AG10803 (cell line): ENCODE measurements at places on chromosomes 13 and 19.

- DNase-seq: no peak
Observed at GRCh38 chr13:89688918-89689317, 1658.6 kb upstream of the MIR17HG start.

- DNase-seq: no peak
Observed at GRCh38 chr19:51138549-51138979, 3.5 kb upstream of the SIGLEC7 start.

- no peak for DNase-seq
Observed at GRCh38 chr19:53055117-53055516, 10.6 kb downstream of the ERVV-2 start.

DNA sequence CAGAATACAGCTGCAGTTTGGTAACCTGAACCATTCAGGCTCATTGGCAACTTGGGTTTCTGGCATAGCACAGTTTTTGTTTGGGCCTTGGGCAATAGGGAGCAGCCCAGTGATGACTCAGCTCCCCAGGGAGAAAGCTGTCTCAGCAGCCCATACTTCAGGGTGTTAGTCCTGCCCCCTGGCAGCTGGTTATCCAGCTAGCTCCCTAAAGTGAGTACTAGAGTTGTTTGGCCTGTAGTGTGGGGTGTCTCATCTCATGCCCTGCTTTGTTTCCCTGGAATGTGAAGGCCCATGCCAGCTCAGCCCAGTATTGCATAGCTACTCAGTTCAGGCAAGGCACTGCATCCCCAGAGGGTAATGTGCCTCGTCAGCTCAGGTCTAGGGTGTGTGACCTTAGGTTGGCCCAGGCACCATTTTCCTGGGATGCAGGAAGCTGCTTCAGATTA, 18.2 kb upstream of the ZNF543 start:
- peak; percentile 98 for DNase-seq

- peak; percentile 68 for DNase-seq
Observed at GRCh38 chr19:37551129-37551993, 43.2 kb downstream of the ZNF571 start.

DNA sequence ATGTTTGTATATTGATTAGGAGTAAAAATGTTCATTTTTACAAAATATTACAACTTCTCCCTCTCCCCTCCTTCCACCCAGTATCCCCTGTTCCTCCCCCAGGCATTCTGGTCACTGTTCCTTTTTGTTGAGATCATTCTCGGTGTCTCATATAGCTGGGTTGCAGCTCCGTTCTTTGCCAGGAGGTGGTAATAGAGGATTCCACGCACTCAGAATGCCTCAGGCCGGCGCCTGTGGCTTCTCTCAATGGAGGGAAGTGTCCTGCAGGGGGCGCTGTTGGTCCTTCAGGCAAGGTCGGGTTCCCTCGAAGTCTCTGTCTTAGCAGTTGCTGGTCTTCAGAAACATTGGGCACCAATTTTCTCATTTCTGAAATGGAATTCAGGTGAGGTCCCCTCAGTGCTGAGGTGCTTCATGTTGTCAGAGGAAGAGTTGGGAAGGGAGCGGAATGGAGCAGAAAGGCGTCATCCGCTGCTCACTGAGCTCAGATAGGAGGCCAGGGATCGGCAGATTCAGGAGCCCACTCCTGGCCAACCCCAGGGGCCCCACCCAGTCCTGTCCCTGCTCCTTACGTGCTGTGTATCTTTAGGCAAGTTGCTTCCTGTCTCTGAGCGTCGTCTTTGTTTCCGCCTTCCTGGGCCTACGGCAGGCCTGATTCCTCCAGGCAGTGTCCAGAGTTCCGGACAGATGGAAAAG, 10.3 kb upstream of the GARIN5A start:
- DNase-seq: peak; percentile 11

DNA sequence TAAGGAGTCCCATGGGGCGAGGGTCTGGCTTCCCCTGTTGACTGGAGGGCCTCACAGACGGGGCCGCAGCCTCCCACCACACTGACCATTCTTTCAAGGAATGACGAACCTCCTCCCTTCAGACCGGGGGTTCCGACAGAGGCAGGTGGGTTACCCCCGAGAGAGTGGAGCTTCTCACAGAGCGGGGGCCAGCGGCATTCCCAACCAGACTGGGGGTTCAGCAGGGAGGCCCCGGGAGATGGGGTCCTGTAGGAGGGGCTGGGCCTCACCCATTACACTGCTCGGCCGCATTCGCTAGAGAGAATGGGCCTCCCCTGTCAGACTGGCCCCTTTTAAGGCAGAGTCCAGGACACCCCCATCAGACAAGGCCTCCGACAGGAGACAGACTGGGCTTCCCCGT, 15.6 kb upstream of the C2CD4C start:
- no peak for DNase-seq

DNA sequence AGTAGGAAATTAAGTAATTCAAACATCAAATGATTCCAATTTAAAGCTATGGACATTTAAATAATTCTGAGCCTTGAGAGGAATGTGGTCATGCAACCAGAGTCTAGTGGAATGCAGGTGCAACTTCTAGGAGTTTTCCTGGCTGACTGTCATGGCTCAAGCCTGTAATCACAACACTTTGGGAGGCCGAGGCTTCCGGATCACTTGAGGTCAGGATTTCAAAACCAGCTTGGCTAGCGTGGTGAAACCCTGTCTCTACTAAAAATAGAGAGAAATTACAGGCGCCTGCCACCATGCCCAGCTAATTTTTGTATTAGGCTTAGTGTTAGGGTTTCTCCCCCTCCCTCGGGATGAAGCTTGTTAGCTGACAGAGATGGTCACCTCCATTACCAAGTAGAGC, 6.4 kb downstream of the ZNF808 start:
- no peak for DNase-seq

DNA sequence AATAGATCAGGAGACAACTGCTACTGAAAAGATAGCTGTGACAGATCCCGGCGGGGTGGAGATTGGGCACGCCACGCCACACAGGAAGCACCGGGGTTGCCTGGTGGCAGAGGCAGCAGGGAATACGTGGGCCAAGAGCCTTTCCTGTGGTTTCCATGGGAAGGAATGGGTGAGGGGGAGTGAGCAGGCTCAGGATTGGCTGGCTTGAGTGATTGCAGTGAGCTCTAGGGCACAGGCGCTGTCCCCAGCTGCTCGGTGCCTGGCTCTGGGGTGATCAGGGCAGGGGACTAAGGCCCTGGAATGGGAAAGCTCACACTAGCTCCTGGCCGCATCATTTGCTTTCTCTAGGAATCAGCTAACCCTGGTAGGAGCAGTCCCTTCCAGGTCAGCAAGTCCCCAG, 166.1 kb downstream of the USP12 start:
- DNase-seq: peak; percentile 7

DNA sequence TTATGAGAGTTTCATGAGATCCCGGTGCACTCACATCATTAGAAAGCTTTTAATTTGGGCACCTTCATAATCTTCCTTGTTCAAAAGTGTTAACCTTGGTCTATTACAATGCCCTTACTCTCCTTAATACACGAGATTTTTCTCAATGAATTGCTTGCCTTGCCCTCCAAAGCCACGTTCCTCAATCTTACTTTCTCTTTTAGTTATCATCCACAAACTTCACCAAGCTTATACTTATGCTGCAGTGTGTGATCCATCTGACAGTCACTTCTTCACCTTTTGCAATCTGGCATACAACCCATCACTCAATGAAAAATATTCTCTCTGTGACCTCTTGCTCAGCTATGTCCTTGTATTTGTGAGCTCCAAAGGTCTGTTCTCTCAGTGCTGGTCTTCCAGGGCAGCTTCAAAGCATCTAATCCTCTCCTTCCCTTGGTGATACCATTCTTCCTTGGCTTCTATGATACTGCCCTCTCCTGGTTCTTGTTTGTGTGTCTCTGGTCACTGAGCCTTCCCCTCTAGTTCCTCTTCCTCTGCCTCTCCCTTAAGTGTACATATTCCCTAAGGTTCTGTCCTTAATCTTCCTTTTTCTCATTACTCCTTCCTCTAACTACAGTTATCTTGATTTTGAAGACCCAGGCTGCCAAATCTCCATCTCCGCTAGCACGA, 202.2 kb upstream of the STARD13 start:
- DNase-seq: peak; percentile 59

DNA sequence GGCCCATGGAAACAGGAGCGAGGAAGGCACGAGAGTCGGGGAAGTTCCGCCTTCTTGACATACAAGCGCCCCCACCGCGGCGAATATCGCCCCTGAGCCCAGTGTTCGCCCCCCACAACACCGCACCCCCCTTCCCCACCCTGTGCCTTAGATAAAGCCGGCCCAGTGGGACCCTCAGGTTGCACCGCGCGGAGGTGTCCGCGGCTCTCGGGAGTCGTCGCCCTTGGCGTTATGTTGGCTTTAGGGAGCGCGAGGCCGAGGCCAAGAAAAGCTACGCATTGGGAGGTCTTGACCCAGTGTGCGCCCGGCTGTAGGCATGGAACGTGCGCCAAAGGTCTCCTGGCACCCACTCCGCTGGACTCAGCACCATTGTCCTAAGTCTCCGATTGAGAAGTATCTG, 603 bp upstream of the ZNF132 start:
- no peak for DNase-seq

- no peak for DNase-seq
Observed at GRCh38 chr19:15732388-15732787, 4.6 kb downstream of the OR10H2 start.

GRCh38 chr19:24069905-24070657, 16.9 kb upstream of the ZNF254 start:
- DNase-seq: no peak

DNA sequence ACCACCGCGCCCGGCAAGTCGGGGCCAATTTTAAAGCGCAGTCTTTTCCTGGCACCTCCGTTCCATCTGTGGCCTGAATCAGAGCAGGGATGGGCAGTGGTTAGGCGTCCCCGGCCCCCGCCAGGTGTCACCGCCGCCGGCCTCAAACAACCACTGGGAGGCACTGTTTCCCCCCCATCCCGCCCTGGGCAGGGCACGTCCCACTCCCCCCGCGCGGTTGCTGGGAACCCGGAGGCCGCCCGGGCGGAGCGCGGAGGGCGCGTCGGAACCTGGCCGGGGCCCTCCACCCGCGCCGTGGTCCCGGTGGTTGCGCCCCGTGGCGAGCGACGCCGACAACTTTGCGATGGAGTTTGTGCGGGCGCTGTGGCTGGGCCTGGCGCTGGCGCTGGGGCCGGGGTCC, at the start of gene GRIN3B:
GRIN3B (plus strand) TSS at position 325 of the 400 bp plus-strand sequence; CDS start at position 344, 19 bp downstream.
- peak; percentile 44 for DNase-seq

DNA sequence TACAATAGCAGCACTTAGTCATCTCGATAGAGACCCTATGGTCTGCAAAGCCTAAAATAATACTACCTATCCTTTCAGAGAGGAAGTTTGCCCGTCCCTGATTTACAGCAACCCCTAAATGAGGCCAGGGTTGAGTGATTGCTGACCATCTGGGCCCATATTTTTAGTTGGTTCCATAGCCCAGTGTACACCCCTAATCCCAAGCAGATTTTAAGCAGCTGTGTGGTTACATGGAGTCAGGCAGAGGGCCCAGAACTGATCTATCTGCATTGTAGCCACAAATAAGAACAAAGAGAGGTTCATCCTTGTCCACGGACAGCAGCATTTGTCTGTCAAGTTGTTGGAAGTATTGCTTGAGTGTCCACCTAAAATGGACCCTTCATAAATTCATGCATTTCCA, 148.2 kb downstream of the DCT start:
- DNase-seq: no peak

GRCh38 chr13:27524981-27525975, 74.9 kb upstream of the MTIF3 start:
- no peak for DNase-seq

DNA sequence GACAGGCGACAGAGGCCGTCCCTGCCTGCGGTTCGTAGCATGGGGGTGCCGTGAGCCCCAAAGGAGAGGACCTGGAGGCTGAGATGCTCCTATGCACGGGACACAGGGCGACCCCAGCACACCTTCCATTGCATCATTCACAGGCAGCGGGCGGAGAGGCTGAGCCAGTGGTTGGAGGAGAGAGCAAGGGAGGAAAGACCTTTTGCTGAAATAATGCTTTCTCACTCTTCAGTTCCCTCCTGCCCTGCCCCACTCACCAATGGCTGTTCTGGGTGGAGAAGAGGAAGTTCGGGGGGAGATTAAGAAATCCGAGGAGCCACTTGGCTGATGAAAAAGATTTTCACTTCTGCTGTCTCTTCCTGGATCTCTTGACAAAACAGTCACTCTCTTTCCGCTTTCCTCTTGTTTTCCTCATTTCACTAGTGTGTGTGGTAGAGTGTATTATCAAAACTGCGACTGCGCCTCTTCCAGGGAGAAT, at the start of gene NLRP12:
NLRP12 (minus strand) TSS at position 181 of the 478 bp plus-strand sequence; CDS start at position 41, 140 bp downstream.
- no peak for DNase-seq

DNA sequence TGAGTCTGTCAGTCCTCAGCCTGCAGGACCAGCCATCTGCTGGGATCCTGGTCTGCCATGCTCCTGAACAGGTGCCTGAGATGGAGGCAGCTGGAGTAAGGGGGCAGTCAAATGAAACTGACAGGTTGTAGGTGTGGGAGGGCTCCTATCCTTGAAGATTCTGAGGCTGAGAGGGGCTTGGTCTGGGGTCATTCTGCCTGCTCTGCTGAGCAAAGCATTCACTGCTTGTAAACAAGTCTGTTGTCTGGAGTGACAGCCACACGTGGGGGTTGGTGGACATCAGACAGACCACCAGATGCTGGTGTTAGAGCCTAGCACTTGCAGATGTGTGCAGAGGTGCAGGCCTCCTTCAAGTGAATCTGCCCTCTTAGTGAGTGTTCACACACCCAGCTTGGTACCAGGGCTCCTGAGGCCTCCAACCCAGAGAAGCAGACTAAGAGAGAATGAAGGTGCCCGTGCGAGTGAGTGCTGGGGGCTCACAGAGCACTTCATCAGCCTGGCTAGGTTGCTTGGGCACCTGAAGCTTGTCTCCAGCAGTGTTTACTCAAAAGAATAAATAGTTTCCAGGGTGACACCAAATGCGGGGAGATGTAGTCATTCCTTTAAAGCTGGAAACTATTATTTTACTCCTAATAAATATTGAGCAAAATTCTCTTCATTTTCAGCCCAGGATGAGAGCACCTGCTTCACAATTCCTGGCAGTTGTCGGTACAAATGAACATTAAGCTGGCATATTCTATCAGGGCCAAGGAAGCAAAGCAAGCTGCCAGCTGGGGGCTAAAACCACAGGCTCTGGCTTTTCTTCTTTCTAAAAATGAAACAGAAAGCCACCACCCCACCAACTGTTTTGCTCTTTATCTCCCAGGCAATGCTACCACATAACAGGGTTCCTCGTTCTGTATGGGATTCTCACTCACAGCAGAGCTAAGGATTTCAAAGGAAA, 82.3 kb downstream of the RNASEH2B start:
- no peak for DNase-seq

GRCh38 chr19:6126335-6126974, 9.0 kb upstream of the ACSBG2 start:
- peak; percentile 67 for DNase-seq

DNA sequence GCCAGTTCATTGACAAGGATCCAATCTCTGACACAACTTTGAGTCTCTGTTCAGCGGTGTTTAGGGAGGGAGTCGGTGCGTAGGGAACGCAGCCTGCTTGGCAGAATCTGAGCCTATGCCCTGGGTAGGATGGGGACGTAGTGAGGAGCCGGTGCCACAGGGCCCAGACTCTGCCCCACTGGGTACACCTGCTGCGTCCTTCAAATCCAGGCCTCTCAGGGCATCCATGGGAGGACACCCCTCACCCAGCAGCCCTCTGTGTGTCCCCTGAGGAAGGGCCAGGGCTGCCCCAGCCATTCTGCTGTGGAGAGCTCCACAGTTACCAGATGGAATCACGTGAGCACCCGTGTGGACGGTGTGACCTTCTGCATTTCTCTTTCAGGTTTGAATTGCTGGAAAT, 133.2 kb upstream of the MCF2L start:
- no peak for DNase-seq
